ENCODE measurements at places on chromosomes 12 and 14.

DNA sequence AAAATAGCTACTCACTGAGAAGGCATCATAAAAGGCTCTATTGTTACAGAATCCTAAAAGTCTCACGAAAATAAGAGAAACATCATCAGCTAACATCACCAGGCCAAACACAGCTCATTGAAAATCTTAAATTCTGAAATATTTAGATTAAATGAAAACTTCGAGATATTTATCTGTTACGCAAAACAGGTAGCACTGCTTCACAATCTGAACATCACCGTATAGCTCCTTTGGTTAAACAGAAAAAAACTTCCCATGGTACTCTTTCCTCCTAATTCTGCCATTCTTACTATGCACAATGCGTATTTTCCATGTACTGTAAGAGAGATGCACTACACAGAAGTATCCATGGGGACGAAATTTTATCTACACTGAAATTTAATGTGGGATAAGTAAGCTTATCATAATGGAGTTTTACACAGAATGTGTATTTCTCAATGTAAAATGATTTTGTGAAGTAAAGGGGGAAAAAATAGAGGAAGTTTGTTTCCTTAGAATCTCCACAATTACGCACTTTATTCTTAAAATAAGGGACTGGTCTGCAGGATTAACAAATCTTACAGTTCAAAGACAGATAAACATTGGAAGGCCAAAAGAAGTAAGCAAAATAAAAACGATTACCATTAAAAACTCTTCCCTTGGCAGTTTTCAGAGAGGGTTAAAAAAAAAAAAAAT lies 1.9 kb downstream of the SGPP1 start:
- no peak for DNase-seq

- no peak for DNase-seq
Observed at GRCh38 chr12:114673169-114673833, 10.7 kb downstream of the TBX3 start.

DNA sequence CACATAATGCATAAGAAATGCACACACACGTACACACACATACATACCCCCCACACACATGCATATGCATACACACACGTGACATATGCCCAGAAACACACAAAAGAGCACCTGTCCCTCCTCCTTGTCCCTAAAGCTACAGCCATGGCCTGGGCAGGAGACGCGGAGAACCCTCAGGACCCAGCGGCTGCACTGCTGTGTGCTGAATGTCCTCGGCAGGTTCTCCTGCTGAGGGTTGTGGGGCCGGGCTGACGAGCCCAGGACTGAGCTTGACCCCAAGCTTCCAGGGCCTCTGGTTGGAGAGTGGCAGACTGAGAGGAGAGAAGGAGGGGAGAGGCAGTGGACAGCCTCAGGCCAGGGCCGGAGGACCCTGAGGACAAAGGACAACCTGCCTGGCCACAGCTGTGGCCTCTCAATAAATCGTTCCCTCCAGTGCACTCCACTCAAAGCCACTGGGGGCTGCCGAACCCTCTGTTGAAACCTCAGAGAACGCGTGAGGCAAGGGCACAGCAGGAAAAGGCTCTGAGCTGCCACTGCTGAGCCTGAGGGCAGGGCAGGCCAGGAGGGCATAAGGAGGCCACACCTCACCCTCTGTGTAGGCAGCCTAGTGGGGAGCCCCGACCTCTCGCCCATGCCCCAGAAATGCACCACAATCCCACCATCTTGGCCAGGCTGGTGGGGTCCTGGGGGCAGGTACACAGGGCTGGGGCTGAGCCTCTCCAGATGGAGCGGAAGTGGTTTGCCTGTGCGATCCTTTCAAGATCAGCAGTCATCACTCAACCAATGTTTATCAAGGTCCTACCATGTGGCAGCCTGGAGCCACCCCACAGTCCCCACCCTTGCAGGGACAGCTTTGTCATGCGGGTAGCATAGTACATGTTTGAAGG lies 3.1 kb downstream of the CACNA2D4 start:
- no peak for DNase-seq

DNA sequence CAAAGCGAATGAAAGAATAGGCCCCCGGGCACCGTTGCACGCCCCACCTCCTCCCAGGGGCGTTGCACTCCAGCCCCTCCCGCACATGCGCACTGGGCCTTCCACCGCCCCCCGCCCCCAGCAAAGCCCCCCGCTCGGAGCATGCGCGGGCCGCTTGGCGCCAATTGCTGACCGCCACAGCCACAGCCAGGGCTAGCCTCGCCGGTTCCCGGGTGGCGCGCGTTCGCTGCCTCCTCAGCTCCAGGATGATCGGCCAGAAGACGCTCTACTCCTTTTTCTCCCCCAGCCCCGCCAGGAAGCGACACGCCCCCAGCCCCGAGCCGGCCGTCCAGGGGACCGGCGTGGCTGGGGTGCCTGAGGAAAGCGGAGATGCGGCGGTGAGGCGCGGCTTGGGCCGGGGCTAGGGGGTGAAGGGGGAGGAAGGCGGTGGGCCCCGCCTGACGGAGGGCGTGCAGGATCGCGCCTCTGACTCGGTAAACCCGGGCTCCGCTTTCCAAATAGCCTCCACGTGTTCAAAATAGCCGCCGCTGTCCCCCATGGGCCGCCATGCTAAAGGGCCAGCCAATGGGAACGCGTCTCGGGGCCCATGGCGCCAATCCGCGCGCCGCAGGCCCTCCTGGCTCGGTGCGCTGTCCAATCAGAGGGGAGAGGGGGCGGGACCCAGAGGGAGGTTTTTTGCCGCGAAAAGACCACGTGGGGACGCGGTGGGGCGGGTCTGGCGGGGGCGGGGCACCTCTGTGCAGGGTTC lies at the start of gene UNG:
Gene UNG, plus strand, starts transcription at position 163 of the 748 bp plus-strand sequence. Its CDS starts 83 bp downstream, at position 246.
- DNase-seq = peak; percentile 97

GRCh38 chr12:13258717-13259119 lies 62.2 kb downstream of the EMP1 start:
- DNase-seq = no peak

- no peak for DNase-seq
Observed at GRCh38 chr12:39077226-39077625, 171.8 kb upstream of the CPNE8 start.

DNA sequence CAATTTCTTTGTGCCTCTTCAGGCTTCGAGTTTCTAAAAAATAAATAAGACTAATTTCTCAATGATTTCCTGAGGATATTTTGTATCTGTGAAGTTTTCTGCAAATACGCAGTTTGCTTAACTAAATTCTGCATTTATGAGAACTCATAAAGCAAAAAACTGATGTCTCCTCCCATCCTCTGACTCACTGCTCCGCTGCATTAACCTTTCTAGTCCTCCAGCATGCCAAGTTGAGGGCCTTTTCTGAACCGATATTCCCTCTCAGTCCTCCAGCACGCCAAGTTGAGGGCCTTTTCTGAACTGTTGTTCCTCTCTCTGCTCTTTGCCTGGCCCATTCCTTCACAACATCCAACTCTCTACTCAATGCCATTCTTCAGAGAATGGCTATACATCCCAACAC lies 3.2 kb downstream of the IPO8 start:
- no peak for DNase-seq

DNA sequence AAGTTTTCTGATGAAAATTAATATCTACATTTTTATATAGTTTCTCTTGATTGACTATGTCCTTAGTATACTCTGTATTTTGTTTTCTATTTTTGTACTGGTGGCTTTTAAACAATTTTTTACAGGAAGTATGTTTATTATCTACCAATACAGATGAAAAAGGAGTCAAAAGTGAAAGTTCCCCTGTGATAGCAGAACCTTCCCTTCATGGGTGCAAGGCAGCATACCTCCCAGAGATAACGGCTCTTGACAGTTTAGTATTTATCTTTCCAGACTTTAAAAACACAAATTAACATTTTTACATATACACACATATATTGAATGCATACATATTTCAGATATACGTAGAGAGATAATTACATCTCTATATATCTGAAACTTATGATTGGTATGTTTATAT lies 17.1 kb upstream of the FAM234B start:
- DNase-seq = no peak
